Pulmonary artery endothelial cell (primary cell): ENCODE measurements at places on chromosomes 3 and 15. TPM values are rescaled to one million over a fixed set of nuclear protein-coding genes. Genes with fewer than 3 reads are reported as not detected.

- no peak for DNase-seq
Measured at GRCh38 chr15:85168642-85169173, 187.1 kb downstream of the PDE8A start.

DNA sequence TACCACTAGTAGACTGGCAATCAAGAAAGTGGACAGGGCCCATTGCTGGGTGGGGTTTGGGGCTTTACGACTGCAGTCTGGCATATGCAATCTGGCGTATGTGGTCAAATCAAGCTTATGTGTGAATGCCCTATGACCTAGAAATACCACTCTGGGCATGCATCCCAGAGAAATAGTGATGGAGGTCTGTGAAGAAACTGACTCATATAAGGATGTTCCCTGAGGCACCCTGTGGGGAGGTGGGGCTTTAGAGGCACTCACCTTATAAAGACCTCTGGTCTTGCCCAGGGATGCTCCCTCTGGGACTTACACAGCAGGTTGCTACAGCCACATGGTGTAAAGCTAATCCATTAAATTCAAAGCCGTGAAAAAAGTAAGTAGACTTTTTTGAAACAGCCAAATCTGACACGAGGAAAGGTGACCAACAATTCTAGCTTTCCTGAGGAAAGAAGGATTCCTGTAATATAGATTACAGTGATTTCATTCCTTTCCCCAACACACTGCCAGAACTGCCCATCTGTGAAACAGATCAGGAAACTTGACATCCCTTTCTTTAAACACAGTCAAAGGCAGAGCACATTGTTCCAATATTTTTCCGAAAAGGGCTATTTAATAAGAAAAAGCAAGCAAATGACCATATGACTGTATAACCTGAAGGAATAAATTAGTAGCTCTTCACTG, 13.6 kb downstream of the RARRES1 start:
- peak; percentile 84 for DNase-seq

The TUSC2 gene
- total RNA-seq: 24.8 and 36.5 TPM in 2 replicates

GRCh38 chr3:27072810-27073651, 296.2 kb downstream of the NEK10 start:
- DNase-seq: no peak

GRCh38 chr3:125220183-125220582, 7.6 kb upstream of the SLC12A8 start:
- DNase-seq: no peak

GRCh38 chr3:66428733-66429132, 72.1 kb downstream of the LRIG1 start:
- peak; percentile 97 for DNase-seq

The LRRIQ4 gene
- total RNA-seq: 0.07 TPM in 1 of 2 replicates, not detected in the other
